SW 1271 (cell line): ENCODE measurements at places on chromosomes 6 and 20.

GRCh38 chr20:21272679-21273078 is 30.5 kb upstream of the XRN2 start:
- no peak for DNase-seq

DNA sequence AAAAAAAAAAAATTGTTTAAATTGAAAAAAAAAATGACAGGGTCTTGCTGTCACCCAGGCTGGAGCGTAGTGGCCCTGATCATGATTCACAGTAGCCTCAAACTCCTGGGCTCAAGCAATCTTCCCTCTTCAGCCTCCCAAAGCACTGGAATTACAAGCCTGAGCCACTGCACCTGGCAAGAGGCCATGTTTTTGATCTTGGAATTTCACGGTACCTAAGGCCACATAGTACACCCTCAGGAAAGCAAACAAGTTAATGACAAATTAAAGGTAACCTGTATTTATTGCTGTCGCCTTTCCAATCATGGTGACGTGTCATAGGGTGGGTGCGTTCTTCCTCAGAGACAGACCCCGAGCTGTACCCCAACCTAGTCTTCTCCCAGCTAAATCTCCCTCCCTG is 79.2 kb downstream of the LINC00237 start:
- DNase-seq, result no peak

DNA sequence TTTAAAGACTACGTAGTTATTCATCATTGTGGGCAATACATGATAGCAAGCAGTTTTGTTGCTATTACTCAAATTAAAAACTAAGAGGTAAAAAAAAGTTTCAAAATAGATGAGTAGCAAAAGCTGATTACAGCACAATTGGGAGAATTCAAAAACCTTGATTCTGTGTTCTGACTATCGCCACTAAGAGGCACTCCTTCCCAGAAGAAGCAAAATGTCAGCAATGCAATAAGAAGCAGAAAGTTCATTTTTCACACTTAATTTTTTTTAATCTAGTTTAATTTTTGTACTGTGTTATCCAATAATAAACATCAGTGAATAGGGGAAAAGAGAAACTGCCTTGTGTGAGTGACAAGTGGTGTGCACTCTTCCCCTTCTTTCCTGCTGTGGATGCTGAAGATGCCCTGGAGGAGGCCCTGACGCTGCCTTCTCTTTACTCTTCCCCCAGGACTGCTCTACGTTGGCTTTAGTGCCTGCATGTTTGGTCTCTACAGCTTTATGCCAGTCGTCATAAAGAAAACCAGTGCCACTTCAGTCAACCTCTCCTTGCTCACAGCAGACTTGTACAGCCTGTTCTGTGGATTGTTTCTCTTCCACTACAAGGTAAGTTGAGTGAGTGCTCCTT is 263.2 kb upstream of the PLN start:
- DNase-seq, result peak; percentile 35

- DNase-seq, result no peak
These were observed 99.6 kb downstream of the MAP3K4 start for GRCh38 chr6:161091151-161091550.

- DNase-seq, result no peak
These were observed 215.0 kb downstream of the THBS2 start for GRCh38 chr6:169038691-169039090.
